T follicular helper cell (primary cell): ENCODE measurements at places on chromosomes 1 and 21.
A peak's percentile ranks its signal among the peaks of the same experiment; 100 is the strongest.

DNA sequence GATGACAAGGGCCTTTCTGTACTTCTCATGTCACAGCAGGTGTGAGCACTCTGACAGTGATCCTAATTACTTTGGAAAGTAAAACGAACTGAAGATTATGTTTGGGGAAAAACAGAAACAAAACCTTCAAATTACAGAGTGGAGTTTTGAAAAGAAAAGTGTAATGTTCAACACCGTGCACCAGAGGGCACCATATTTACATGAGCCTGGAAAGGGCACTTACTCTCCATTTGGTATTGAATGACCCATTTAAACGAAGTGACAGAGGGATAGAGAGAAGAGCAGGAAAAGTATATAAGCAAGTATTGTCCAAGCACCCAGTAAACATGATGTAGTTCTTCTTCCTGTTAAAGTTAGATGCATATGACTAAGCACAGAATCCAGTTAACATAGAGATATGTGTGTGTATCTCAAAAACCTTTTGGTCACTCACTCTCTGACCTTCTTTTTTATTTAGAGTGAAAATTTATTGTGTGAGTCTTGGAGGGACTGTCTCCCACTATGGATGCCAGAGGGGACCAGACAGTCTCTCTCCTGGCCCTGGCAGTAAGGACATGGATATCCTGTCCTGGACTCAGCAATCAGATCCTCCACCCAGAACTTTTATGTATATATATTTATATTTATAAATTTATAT is 3.8 kb upstream of the RGSL1 start:
- no peak for DNase-seq

DNA sequence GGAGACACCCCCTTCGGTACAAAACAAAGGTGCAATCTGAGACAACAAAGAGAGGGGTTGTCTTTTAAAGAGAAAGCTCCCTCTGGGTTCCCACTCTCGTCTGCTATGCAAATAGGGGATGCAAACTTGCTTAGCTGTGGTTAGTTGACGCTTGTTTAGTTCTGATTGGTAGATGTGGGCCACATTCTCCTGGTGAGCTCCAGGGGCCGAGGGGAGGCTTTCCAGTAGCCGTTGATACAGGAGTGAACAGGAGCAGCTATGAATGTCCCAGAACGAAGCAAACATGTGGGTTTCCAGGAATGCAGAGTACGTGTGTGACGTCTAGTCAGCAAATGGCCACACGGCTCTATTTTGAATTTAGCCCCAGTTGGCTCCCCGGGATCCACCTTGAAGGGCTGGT is 14.7 kb downstream of the TFF2 start:
- no peak for DNase-seq

DNA sequence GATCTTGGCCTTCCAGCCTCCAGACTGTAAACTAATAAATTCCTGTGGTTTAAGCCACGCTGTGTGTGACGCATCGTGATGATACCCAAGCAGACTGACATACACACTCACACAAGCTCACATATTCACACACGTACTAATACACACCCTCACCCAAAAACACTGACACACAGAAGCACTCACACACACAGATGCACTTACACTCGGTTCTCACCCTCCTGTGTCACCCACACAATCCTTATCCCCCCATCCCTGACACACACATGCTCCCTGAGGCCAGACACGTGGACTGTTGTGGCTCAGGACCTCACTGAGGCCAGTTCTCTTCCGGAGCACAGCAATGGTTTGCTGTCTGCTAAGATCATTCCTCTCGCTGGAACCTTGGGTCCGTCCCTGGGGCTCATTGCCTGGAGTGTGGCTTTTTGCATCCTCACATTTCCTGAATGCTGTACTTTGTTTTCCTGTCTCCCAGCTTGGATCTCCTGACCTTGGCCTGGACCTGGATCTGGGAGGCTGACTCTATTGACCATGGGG is 76.9 kb upstream of the LYST start:
- DNase-seq: no peak

- no peak for DNase-seq
These were observed 6.6 kb upstream of the LRRC3 start for GRCh38 chr21:44448651-44449131.

- no peak for DNase-seq
These were observed 61.4 kb downstream of the MEF2D start for GRCh38 chr1:156439036-156439776.

- DNase-seq: no peak
These were observed 118.9 kb upstream of the SYT6 start for GRCh38 chr1:114272593-114272992.

GRCh38 chr1:214566158-214567104 is 15.0 kb upstream of the PTPN14 start:
- no peak for DNase-seq

DNA sequence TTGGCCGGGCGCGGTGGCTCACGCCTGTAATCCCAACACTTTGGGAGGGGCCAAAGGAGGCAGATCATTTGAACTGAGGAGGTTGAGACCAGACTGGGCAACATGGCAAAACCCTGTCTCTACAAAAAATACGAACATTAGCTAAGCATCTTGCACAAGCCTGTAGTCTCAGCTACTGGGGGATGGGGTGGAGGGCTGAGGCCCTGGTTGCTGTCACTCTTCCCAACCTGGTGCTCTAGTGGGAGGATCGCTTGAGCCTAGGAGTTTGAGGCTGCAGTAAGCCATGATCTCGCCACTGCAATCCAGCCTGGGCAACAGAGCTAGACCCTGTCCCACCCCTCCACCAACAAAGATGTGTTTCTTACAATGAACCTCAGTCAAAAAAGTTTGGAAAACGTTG is 2.8 kb downstream of the PHGDH start:
- no peak for DNase-seq

GRCh38 chr1:224769452-224770335 is 153.6 kb downstream of the CNIH3 start:
- DNase-seq: no peak

- DNase-seq: no peak
These were observed 380.9 kb upstream of the PTBP2 start for GRCh38 chr1:96340686-96341085.

DNA sequence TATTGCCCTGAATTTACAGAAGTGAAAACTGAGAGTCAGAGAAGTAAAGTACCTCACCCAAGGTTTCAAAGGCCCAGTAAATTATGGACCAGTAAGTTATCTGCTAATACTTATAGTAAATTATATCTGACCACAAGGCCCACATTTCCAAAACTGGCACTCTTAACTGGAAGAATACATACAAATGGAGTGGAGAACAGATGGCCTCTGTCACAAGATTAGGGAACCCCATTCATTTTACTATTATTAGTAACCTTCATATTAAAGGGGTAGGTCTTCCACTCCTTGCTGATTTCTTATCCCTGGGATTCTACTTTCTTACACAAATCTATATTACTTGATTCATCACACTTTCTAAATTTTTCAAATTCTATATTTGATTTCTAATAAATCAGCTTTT is 588.8 kb downstream of the NEGR1 start:
- no peak for DNase-seq

- DNase-seq: no peak
These were observed 2.3 kb downstream of the SPEN start for GRCh38 chr1:15849775-15850324.

DNA sequence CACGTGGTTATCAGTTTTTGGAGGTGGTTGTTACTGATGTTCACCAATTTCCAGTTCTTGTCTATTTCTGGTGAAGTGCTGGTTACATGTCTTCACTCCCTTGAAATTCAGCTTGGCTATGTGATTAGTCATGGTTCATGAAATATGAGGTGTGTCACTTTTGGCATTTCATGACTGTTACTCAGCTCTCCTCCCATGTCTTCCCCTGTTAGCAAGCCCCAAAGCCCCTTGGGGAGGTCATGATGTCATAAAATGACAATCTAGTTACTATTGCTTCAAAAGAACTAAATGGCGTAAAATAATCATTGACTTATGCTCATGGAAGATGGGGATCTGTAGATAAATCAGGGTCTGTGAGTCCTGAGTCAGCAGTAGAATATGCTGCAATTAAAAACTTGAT is 425.1 kb downstream of the SETD4 start:
- no peak for DNase-seq

DNA sequence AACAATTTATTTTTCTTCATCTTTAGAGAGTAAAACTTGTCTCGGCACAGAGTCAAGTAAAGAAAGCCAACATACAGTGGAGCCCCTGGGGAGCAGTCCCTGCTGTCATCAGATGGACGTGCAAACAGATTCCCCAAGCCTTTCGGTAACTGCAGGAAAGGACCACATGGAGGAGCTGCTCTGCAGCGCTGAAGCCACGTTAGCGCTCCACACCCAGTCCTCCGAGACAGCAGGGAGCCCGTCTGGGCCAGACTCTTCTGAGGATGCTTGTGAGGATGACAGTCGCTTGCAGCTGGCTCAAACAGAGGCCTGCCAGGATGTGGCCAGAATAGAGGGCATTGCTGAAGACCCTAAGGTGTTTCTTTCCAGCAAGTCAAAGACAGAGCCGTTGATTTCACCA is 77.1 kb upstream of the SCCPDH start:
- no peak for DNase-seq

DNA sequence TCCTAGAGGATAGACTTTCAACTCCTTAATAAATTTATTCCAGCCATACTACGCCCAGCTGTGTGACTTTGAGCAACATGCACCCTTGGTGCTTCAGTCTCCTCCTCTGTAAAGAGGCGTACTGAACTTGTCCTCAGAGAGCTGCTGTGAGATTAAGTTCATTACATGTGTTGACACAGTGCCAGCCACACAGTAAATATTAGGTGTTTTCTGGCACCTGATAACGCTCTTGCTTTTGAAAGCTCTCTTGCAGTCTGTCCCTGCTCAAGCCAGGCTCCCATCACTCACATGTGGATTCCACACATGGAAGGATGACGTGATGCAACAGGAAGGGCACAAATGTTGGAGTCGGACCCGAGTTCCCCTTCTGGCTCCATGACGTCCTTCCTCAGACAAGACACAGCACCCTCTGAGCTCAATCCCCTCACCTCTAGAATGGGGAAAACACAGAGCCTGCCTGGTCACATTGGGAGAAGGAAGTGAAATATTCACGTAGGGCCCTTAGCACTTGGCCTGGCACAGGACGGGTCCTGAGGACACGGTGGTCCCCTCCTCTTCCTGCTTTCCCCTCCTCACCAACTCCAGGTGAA is 7.7 kb downstream of the IFNLR1 start:
- DNase-seq: no peak

DNA sequence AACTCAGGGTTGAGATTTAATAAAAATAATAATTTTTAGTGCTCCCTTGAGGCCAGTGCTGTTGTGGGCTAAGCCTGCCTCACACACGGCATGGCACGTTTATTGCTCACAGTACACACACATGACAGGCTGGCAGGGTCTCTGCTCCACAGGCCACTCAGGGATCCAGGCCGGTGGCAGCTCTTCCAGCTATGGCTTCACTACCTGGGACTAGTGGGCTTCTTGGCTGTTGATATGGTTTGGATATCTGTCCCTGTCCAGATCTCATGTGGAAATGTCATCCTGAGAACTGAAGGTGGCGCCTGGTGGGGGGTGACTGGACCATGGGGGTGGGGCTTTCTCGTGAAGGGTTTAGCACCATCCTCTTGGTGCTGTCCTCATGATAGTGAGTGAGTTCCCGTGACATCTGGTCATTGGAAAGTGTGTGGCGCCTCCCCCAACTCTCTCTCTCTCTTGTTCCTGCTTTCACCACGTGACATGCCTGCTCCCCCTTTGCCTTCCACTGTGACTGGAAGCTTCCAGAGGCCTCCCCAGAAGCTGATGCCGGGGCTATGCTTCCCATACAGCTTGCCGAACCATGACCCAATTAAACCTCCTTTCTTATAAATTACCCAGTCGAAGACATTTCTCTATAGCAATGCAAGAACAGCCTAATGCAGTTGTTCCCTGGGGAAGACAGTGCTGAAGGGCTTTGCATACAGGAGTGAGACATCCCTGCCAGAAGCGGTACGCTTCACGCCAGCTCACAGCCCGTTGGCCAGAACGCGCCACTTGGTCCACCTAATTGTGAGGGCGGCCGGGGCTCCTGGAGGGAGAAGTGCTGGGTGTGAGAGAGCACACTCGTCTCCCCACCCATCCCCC is 226.9 kb upstream of the C1orf174 start:
- DNase-seq: no peak

GRCh38 chr21:32427958-32428623 is 15.6 kb downstream of the EVA1C start:
- no peak for DNase-seq

DNA sequence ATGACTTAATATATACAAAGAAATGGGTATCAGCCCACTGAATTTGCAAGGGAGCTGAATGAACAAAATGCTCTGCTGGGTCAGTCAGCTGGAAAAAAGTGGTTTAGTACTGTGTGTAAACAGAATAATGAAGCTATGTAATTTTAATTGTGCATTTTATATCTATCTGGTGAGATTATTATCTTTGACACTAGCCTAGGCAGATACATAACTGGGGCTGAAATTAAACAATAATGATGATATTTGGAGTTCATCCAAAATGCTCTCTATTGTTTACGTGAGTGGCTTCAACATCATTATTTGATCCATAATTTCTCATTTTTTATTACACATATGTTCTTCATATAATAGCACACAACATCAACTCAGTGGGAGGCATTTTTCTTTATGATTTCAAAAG is 208.5 kb upstream of the SNX7 start:
- no peak for DNase-seq

- DNase-seq: no peak
These were observed 241.5 kb downstream of the BARHL2 start for GRCh38 chr1:90475631-90476030.

GRCh38 chr1:15578921-15579682 is 5.7 kb downstream of the AGMAT start:
- no peak for DNase-seq

DNA sequence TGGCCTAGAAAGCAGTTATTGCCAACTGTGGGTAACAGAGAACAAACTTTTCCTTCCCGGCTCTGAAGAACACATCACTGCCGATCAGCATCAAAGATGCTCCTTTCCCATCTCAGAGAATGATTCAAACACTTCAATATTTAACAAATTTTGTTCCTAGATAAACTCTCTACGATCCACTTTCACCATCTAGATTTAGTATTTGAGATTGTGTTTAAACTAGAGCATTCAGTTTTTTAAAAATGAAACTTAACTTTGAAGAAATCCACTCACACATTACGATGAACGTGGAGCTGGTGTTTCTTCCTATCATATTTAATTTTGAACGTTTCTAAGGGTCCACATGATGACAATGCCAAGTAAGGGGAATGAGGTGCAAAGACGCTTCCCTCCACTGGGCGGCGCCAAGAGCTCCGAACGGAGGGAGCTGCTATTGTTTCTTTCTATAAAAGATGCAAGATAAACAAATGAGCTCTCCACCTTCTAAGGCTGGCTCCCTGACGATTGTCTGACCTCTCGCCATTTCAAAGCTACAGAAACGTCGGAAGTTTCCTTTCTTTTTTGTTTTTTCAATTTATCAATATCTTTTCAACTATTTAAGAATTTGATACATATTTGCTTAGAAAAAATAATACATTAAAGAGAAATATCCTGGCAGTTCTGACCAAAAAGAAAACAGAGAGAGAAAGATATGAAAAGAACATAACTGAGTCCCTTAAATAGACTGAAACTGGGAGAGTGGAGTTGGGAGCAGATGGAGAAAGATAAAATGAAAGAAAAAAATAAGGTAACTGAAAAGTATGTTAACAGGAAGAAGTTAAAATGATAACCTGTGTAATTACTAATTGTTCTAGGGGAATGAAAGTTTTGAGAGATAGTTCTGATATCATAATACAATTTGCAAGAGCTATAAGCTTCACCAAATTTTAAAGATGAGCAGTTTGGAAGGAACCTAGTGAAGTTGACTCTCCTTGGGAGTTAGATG is 4.4 kb upstream of the BARHL2 start:
- peak; percentile 26 for DNase-seq
